ENCODE measurements at places on chromosomes 13 and 19.

- DNase-seq: no peak
These were observed 29.4 kb downstream of the TBC1D4 start for GRCh38 chr13:75452564-75452963.

- no peak for DNase-seq
These were observed 66.7 kb downstream of the SUCLA2 start for GRCh38 chr13:47934371-47934770.

DNA sequence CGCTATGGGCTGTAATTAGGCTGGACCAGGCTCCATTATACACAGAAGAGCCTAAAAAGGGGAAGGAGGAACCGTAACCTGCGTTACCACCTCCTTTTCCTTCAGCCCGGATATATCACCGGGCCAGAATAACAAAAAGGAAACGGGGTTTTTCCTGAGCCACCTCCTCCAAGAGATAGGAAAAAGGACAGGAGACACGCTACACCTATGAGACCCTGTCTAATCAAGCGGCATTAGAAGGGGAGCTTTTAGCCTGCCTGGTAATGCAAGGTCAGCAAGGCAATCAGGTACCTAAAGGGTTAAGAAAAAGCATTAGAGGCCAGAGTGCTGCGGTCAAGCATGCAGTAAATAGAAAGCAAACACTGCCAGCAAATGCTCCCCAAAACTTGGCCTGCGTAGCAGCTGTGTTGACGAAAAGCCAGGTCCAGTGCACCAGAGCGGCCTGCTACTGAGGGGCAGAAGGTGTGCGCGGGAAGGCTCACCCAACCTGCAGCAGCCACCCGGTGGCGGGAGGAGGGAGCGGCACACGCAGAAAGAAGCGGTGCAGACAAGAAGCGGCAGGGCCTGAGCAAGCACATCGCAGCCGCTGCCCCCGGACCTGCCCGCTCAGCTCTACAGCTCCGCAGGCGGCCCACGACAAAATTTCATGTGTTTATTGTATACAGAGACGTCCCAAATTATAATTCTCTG is 1466.1 kb downstream of the UQCRFS1 start:
- no peak for DNase-seq

DNA sequence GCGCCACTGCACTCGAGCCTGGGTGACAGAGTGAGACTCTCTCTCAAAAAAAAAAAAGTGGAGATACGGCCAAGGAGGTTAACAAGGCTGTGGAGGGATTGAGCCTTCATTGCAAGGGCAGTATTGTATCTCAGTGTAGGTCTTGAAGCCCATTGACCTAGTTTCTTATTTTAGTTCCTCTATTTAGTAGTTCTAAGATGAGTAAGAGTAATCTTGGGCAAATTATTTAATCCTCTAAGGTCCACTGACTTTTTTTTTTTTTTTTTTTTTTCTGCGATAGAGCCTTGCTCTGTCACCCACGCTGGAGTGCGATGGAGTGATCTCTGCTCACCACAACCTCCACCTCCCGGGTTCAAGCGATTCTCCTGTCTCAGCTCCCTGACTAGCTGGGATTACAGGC is 14.3 kb upstream of the ILF3 start:
- no peak for DNase-seq

All from CD4-positive, alpha-beta T cell treated with Interleukin-15 for 1 hour (primary cell).